ENCODE measurements at places on chromosomes 16 and 17.

DNA sequence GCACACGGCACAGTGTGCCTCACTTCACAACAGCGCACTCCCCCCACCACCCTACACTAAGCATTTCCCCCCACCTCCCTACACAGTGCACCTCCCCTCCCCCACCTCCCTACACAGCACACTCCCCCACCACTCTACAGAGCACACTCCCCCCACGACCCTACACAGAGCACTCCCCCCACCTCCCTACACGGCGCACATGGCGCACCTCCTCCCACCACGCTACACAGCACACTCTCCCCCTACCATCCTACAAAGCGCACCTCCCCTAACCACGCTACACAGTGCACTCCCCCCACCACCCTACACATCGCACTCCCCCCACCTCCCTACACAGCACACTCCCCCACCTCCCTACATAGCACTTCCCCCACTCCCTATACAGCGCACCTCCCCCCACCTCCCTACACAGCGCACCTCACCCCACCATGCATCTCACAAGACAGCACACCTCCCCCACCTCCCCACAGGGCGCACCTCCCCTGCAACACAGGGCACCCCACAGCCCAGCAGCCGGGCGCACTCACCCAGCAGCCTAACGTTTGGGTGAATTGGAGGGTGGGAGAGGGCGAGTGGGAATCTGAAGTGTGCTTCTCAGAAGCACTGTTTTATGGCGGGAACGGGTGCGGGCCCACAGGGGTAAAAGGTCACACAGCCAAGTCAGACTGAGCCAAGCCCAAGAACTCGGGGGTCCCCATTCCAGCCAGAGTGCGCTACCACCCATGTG, 10.3 kb downstream of the KNOP1 start:
- DNase-seq = no peak

GRCh38 chr17:6104956-6105648, 34.9 kb downstream of the WSCD1 start:
- no peak for DNase-seq

- no peak for DNase-seq
Observed at GRCh38 chr17:65434878-65435277, 126.6 kb downstream of the AXIN2 start.

DNA sequence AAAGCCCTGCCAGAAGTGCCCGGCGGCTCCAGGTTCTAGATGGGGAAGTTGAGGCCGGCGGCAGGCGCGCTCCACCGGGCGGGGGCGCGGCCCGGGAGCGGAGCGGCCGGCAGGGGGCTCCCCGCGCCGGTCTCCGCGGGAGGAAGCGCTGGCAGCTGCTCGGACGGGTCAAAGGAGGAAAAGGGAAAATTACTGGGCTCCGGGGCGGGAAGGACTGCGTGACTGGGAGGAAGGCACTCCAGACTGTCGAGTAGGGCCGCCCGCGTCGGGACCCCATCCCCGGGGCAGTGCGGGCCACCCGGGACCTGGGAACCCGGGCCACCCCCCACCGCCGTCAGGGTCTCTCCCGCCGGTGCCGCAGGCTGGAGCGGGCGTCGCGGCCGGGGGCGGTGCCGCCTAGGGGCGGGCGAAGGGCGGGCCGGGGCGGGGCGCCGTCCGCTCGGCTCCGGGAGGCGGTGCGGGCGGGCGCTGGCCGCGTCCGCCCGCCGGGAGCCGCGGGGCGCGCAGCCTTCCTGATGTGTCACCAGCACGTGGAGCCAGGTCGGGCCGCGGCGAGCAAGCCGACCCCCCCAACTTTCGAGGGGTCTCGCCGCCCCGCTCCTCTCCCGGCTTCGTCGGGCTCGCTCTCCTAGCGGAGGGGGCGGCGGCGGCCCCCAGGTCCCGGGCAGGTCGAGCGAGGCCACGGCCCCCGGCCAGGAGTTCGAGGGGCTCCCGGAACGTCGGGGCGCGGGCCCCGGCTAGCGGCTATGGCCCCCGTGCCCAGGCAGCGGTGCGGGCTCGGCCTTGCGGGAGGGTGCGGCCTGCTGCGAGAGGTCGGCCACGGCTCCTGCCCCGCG, 167.5 kb downstream of the RAB11FIP4 start:
- DNase-seq = peak; percentile 63

DNA sequence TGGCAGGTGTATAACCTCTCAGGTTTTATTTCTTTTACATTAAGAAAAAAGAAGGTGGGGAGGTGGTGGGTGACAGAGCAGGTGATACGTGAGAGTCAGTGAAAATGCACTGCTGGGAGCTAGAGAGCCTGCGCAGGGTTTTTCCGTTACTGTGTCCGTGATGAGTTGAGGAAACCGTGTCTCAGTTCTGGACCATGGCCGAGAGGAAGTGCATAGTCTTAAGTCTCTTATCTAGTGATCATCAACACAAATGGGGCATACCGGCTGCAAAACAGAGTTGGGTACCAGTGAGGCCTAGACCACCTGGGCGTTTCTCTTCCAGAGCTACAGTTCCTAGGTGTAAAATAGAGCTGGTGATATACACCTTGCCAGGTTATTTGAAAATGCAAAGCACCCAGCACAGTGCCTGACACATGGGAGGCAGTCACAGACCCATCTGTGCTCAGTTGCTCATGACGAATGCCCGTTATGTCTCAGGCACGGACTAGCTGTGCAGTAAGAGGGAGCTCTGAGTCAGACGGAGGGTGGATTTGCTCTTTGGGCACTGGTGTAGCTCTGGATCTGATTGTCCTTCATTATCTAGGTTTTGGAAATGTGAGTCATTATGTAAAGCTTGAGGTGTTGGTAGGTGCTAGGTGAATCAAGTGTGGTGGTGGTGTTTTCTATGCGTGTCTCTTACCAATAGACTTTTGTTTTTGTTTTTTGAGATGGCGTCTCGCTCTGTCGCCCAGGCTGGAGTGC, 60.9 kb downstream of the RPTOR start:
- peak; percentile 65 for DNase-seq

DNA sequence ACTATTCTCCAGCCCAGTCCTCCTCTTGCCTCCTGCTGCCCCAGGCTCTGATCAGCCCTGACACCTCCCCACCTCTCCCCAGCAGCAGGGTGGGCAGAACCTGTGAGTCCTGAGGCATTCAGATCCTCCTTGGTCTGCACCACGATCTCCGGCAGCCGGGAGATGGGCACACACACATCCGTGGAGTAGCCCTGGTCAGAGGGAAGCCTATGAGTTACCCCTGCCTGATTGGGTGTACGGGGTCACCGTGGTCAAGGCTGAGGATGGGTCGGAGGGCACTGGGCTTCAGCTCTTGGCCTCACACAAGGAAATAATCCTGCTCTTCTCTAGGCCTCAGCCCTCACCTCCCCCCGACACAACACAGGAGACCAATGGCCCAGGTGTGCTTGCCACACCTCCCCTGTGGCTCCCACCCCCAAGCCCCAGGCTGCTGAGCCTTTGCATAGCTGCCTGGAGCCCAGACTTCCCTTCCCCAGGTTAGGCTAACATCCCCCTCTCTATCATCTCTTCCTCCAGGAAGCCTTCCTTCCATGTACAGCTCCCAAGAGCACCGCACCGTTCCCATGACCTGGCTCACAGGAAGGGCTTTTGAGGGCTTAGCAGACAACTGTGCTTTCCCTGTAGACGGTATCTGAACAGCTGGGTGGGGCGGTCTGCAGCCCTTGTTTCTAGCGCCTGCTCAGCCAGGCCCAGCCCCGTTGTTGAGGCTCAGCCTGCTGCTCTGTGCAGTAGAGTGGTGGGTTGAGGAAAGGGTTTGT, 3.7 kb downstream of the LDHD start:
- no peak for DNase-seq

DNA sequence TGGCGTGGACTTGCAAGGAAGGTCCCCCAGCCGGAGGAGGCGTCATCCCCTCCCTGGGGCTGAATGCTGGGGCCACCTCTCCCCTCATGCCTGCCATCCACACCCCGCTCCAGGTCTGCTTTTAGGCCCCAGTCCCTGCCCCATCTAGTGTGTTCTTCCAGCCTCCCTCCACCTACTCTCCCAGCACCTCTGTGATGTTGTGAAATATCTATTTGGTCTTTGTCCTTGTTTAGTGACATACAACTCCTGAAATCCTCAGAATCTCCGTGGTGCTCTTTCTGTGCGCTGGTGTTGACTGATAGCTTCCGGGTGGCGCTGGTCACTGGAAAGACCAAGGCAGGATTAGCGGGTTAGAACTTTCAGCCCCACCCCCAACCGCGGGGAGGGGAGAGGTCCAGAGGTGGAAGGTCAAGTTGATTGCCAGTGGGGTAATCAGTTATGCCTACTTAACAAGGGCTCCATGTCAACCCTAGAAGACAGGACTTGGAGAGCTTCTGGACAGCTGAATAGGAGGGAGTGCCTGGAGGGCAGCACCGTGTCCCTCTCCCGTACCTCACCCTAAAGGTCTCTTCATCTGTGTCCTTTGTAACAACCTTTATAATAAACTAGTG, 10.1 kb downstream of the TBC1D24 start:
- DNase-seq = no peak

GRCh38 chr17:40315206-40315605, 6.2 kb downstream of the RARA start:
- DNase-seq = no peak

GRCh38 chr17:64377769-64378282, 12.8 kb downstream of the PECAM1 start:
- DNase-seq = no peak

DNA sequence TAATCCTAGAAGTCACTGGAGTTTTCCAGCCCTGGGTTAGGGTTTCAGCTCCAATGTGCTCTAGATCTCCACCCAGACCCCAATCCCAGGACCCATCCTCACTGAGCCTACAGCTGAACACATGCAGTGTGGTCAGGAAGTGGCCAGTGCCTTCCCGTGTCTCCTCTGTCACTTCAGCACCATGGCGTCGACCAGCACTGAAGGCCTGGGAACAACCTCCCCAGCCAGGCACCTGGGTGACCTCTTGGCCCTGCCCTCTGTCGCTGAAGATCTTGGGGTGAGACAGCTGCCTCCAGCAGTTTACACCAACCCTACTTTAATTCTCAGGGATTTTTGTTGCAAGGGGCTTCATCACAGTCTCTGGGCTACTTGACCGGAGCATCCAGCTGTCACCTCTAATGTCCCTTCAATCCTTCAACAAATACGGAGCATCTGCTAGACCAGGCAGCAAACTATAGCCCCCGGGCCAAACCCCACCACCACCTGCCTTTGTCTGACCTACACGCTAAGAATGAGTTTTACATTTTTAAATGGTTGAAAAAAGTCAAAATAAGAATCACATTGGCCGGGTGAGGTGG, 18.0 kb upstream of the GSG1L start:
- no peak for DNase-seq

GRCh38 chr17:70767102-70767701, 597.9 kb downstream of the KCNJ2 start:
- DNase-seq = no peak

DNA sequence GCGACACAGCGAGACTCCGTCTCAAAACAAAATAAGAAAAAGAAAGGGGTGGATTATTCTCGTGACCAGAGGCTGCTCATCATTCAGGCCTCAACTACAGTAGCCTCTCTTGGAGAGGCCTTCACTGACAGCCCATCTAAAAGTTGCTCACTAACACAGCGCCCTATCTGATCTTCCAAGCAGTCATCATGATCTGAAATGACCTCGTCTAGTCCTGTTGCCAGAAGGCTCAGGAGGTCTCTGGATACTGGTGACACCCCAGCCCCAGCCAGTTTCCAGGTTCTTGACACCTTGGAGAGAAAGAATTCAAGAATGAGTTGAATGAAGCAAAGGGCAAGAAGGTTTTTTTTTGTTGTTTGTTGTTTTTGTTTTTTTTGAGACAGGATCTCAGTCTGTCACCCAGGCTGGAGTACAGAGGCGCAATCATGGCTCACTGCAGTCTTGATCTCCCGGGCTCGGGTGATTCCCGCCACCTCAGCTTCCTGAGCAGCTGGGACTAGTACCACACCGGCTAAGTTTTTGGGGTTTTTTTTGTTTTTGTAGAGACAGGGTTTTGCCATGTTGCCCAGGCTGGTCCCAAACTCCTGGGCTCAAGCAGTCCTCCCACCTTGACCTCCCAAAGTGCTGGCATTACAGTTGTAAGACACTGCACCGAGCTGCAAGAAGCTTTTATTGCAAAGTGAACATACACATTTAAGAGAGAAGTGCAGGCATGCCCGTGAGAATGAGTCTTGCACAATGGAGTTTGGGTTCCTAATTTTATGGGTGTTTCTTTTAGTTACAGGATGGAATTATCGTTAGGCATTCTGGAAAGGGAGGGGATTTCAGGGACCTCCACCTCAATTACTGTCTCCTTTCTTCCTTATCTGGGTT, 2.7 kb upstream of the ZC3H7A start:
- DNase-seq = no peak

DNA sequence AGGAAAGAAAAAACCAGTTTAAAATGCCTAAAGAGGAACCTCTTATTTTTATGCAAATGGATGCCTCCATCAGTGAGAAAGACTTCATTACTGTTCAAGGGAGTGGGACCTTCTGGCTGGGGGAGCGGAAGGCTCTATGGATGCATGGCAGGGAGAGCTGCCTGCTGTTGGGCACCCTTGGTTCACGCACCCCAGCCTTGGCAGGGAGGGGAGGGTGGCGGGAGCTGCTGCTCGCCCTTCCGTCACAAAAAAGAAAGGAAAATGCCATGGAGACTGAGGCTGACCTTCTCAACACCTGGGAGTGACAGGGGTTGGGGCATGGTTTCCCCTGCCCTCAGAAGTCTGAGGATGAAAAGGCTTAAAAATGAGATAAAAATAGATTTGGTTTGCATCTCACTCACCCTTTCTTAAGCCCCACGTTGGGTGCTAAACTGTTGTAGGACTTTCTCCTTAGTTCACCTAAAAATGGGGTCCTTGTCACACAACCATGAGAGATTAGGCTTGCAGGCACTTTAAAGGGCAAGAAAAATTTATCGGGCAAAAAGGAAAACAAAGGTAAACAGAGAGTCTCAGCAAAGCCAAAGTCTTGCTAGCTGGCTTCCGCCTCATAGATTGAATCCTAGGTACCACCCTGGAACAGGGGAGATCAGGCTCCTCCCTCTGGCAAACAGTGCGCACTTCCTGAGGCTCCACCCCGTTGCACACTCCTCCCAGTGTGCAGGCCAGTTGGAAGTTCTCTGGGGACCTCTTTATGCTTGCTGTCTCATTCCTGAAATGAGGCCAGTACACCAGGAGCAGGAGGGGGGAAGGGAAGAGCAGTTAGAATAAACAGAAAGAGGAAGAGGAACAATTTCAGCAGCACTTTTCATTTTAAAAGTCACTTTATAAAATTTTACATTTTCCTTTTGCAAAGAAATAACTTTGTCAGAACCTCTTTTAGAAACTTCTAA, 31.6 kb downstream of the PHKB start:
- DNase-seq = no peak

DNA sequence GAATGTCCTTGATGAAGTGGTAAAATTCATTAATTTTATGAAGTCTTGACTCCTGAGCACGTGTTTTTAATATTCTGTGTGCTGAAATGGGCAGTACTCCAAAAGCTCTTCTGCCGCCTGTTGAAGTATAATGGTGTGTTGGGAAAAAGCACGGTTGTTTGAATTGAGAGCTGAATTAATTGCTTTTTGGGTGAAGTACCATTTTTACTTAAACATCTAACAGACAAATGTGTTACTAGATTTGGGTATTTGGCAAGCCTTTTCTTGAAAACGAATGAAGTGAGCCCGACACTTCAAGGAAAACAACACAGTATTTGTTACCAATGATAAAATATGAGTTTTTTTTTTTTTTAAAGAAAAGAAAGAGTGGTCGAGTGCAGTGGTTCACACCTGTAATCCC, 22.5 kb downstream of the WWP2 start:
- no peak for DNase-seq

Data from stimulated activated CD4-positive, alpha-beta T cell treated with anti-CD3 and anti-CD28 coated beads, Interleukin-2, amount 100 ng/mL, for 48 hours (primary cell).